ENCODE measurements at places on chromosomes 5 and 9. TPM values are rescaled to one million over a fixed set of nuclear protein-coding genes. Genes with fewer than 3 reads are reported as not detected.

DNA sequence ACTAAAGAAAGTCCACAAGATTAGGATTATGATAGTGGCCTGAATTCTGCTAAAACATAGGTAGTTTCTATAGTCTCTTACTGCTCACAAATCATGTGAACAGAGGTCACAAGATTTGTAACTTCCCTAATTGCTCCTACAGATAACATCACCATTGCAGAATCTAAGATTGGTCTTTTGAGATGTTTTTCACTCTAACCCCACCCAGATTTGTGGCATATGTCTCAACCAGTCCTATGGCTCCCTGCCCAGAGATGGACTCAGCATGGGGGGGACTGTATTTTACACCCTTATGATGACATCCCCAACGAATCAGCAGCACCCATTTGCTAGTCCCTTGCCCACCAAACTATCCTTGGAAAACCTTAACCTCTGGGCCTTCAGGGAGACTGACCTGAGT lies 1046.2 kb downstream of the CDH12 start:
- no peaks in the 10 kb centered on the region for H3K27me3 ChIP-seq
- H3K4me3 ChIP-seq, result no peak overlapping the region
- H3K27ac ChIP-seq, result no peak overlapping the region
- no peaks in the 10 kb centered on the region for H3K4me1 ChIP-seq
- DNase-seq, result no peak

GRCh38 chr5:1002836-1003235 lies 5.8 kb upstream of the NKD2 start:
- H3K27me3 ChIP-seq, result no peaks in the 10 kb centered on the region
- H3K27ac ChIP-seq, result no peak overlapping the region
- no peaks in the 10 kb centered on the region for H3K36me3 ChIP-seq
- no peaks in the 10 kb centered on the region for H3K4me1 ChIP-seq
- H3K4me3 ChIP-seq, result no peak overlapping the region

GRCh38 chr5:34900652-34901051 lies 14.7 kb downstream of the RAD1 start:
- no peak overlapping the region for H3K4me3 ChIP-seq
- no peak overlapping the region for H3K27ac ChIP-seq
- H3K36me3 ChIP-seq, result no peaks in the 10 kb centered on the region
- no peaks in the 10 kb centered on the region for H3K4me1 ChIP-seq
- DNase-seq, result no peak
- no peaks in the 10 kb centered on the region for H3K27me3 ChIP-seq

The GOLGA2 gene
- 64.0 TPM for total RNA-seq

GRCh38 chr5:117880932-117881331 lies 1107.4 kb downstream of the DTWD2 start:
- no peak for DNase-seq
- H3K27ac ChIP-seq, result no peak overlapping the region
- H3K4me1 ChIP-seq, result peaks cover 4% of the 10 kb centered on the region
- H3K36me3 ChIP-seq, result no peaks in the 10 kb centered on the region

The GAS1 gene
- 7.7 TPM for total RNA-seq

The PROP1 gene
- not detected for total RNA-seq

GRCh38 chr9:137370865-137371520 lies 52.0 kb downstream of the EXD3 start:
- H3K27ac ChIP-seq, result peak overlapping the region; percentile 42
- H3K36me3 ChIP-seq, result no peaks in the 10 kb centered on the region
- no peaks in the 10 kb centered on the region for H3K4me1 ChIP-seq
- H3K4me3 ChIP-seq, result no peak overlapping the region
- DNase-seq, result peak; percentile 41

DNA sequence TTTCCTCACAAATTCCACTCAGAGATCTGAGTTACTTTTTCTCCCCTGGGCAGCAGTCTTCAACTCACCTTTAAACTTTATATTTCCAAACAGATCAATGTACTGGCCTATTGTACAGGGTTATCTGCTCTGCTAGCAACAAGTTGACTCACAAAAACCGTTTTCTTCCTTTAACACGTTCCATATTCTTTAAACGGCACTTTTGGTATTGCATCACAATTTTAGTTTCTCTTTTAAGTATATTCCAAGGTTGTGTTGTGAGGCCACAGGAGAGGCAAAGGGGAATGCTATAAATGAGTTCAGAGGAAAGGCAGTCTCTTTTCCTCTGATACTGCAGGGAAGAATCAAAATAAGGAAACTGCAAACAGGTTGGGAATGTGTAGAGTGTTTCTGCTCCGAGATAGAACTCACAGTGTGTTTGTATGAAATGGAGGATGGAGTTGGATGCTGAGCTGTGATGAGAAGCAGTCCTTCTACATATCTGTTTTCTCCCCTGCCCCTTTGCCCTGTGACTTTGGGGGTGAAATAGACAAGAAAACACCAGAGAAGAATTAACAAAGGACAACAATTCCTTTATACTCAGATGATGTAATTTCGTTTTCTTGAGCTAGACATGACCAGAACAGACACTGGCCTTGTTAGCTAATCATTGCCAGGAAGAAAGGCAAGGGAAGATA lies 9.9 kb upstream of the ALDOB start:
- no peaks in the 10 kb centered on the region for H3K36me3 ChIP-seq
- no peaks in the 10 kb centered on the region for H3K27me3 ChIP-seq
- peak overlapping the region; percentile 87 for H3K27ac ChIP-seq
- DNase-seq, result no peak
- H3K4me1 ChIP-seq, result peaks cover 61% of the 10 kb centered on the region

DNA sequence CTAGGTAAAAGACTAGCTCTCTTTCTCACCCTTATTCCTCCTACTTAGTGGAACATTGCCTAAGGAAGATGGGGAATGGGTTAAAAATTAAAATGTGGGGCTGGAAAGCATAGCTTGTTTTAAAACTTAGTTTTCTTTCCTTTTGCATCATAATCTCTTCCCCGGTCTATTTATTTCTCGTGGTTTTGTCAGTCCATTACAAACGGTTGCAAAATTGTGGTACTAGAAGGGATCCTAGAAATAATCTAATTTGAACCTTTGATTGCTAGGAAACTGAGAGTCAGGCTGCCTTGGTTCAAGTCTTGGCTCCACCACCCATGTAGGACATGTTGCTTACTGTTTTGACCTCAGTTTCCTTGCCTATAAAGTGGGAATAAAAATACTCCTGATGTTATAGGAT lies 1.3 kb downstream of the IL31RA start:
- no peak overlapping the region for H3K4me3 ChIP-seq
- no peaks in the 10 kb centered on the region for H3K36me3 ChIP-seq
- no peaks in the 10 kb centered on the region for H3K27me3 ChIP-seq
- H3K4me1 ChIP-seq, result no peaks in the 10 kb centered on the region
- DNase-seq, result no peak

GRCh38 chr5:1041225-1042143 lies 32.9 kb downstream of the NKD2 start:
- H3K36me3 ChIP-seq, result no peaks in the 10 kb centered on the region
- no peaks in the 10 kb centered on the region for H3K27me3 ChIP-seq
- H3K4me1 ChIP-seq, result no peaks in the 10 kb centered on the region
- no peak for DNase-seq

Measured in pancreas (tissue), 10 donors.